ENCODE measurements at places on chromosomes 5 and 9.

- no peak for DNase-seq
Measured at GRCh38 chr9:130017076-130017475, 25.9 kb downstream of the FNBP1 start.

DNA sequence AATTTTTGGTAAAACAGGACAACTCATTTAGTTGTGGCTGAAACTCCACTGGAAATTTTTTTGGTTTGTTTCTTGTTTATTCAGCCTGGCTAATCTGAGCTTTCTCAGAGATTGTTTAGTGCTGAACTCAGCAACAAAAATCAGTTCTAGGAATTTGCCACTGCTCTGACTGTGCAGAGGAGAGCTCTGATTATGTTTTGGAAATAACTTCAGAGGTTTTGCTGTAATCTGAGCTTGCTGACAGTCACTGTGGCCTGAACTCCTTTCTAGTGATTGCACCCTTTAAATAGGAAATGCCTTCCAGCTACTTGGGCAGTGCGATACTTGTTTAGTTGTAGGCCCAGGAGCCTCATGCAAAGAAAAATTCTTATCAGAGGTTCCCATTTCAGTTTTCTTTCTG is 60.2 kb downstream of the OSTF1 start:
- peak; percentile 75 for DNase-seq

DNA sequence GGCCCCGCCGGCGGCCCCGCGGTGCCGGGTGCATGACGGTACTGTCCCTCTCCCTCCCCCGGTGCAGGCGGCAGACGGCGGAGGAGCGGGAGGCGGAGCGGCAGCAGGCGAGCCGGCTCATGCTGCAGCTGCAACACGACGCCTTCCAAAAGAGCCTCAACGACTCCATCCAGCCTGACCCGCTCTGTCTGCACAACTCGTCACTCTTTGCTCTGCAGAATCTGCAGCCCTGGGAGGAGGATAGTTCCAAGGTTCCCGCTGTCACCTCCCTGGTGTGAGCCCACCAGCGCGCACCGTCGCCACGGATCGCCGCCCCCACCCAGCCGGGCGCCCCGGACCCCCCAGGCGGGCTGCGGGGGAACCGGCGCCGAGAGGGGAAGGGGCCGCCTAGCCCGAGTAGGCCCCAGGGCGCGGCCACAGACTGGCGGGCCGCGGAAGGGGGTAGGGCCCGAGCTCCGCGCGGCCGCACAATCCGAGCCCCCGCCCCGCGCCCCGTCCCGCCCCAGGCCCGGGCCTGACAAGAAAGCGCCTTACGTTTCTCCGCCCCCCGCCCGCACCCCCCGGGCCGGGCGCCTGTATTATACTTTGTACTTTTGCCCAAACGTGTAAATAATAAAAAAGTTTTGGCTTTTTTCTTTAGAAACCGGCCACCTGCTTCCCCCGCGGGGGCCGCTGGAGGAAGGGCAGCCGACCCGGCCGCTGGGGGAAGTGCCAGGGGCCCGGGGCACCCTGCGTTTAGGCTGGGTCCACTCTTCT is 2.5 kb downstream of the TLX3 start:
- DNase-seq = peak; percentile 28

- DNase-seq = peak; percentile 20
Measured at GRCh38 chr9:82466616-82467260, 478.2 kb downstream of the SPATA31D1 start.

DNA sequence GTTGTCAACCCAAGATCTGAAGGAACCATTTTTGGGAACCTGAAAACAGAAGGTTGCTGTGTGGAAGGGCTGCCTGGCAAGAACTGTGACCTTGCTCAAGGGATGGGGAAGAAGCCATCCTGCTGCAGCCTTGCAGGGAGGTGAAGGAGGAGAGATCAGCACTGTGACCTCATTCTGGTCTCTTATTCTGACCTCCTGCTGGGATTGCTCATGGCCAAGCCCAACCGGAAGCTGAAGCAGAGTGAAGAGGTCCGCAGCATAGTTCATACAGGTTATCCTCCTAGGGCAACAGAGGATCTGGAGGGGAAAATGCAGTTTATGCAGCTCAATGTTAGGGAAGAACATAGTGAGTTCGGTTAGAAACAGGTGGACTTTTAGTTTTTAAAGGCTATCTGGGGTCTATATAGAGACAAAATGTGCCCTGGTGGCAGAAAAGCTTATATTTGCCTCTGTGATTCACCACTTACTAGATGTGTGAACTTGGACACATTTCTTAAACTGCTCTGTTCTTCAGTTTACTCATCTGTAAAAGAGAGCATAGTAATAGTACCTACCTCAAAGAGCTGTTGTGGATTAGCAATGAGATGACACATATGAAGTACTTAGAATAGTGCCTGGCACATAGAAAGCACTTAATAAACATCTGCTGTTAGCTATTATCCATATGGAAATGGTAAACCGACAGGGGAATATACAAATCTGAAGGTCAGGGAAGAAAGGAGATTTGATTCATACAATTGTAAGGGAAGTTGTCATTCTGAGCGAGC is 57.9 kb upstream of the BNC2 start:
- peak; percentile 72 for DNase-seq

DNA sequence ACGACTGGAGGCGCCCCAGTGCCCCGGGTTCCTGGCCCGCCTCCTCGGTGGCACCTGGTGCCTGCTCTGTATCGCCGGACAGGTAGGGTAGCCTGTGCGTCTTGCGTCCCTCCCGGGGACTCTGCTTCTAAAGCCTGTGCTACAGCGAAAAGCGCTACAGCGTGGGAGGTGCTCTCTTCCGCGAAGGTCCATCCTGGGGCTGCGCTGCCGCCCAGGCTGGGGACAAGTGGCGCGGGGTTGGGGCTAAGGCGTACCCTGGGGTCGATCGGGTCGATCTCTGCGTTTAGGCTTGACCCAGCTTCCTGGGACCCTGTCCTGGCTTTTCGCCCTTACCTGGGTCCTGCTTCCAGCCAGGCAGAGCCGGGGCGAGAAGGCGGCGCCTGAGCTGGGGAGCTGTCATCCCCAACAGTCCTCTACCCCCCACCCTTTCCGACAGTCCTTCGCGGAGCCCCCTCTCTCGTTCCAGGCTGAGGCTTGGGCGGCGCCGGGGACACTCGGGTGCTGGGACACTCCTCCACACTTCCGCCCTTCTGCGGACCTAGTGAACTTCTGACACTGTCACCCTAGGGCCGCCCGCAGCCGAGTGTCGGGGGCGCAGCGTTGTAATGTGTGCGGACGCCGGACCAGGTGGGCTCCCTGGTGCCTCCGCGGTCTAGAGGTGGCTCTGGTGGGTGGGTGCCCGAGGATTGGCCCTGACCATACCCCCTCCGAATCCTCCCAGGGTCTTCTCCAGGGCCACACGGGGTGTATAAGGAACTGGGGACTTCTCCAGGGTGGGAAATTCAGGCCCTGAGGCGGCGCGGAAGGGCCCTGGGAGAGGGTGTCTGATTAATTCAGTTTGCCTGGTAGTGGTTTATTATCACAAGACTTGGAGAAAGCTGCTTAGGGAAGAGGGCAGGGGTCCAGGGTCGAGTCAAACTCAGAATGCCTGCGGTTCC is 328.2 kb downstream of the SH3GL2 start:
- no peak for DNase-seq

- DNase-seq = peak; percentile 2
Measured at GRCh38 chr5:74903165-74903787, 37.1 kb upstream of the FAM169A start.

- peak; percentile 14 for DNase-seq
Measured at GRCh38 chr9:19404283-19405075, 4.3 kb upstream of the ACER2 start.
